ENCODE measurements at places on chromosomes 2 and 18.

DNA sequence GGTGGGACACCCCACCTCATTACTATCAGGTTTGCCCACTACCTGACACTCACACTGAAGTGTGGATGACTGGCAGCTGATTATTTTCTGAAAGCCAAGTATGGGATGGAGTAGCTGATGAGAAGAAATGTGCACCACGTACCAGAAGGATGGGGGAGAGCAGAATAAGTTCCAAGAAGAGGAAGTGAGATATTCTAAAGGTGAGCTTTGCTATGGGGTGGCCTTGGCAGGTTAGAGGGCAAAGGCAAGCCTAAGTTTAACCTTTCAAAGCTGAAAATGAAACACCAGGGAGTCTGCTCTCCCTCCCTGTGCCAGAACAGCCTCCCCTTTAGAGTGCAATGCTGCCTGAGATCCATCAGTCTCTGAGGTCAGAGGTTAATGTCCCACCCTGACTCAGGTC lies 196.1 kb upstream of the OSR1 start:
- no peak for DNase-seq

GRCh38 chr2:232787806-232788205 lies 11.4 kb upstream of the KCNJ13 start:
- no peak for DNase-seq

GRCh38 chr2:113098041-113098440 lies 29.4 kb upstream of the IL1RN start:
- DNase-seq: no peak

DNA sequence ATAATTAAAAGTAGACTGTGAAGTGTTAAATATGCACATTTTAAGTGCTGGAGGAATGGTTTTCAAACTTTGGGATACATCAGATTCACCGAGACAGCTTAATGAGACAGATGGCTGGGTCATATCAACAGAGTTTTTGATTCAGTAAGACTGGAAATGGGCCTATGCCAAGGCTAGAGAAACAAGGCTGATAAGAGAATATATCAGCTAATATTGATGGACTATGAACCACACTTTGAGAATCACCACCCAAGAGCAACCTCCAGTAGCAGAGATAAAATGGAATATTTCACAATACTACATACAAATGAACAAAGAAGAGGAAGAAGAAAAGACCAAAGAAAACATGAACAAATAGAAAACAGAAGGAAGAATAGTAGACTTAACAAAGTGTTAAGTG lies 450.2 kb upstream of the KLHL29 start:
- no peak for DNase-seq
